ENCODE measurements at places on chromosomes 2 and 18.

DNA sequence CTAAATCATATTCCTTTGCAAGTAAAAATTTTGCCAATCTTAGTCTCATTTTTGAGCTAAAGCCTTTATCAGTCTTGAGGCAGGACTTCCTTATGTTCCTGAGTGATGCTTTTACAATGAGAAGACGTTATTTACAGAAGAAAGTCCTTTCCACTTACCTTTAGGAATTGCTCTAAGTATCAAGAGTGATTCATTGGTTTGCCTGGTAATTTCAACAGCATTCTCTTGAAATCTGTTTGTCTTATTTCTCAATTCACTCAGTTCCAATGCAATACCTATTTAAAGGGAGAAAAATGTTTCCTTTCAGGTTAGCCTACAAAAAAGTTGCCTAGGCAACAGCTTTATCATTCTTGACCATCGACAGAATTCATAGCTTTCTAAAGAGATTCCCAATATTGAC, 137.2 kb downstream of the LAMA1 start:
- no peak for DNase-seq

- no peak for DNase-seq
These were observed 118.9 kb upstream of the POU3F3 start for GRCh38 chr2:104734937-104735586.

GRCh38 chr2:102790091-102790455, 28.2 kb downstream of the TMEM182 start:
- DNase-seq = no peak

- DNase-seq = no peak
These were observed 8.0 kb downstream of the ZNF516 start for GRCh38 chr18:76487070-76487469.

GRCh38 chr2:68837164-68837860, 33.9 kb downstream of the BMP10 start:
- peak; percentile 16 for DNase-seq

DNA sequence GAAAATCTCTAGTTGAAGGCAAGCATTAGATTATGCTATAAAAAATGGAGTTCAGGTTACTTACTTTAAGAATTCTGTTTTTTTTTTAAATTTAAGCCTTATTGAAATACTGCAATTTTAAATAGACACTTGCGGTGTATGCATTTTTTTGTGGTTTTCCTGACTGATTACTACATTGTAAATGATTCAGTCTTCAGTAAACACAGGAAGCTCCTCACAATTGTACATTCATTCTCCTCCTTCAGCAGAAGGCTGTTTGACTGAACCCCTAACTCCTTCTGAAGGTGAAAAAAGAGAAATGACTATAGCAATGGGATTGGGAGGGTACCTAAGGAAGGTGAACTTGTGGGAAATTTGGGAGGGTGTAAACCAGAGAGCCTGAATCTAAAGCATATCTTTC, 136.1 kb downstream of the GCA start:
- DNase-seq = no peak

DNA sequence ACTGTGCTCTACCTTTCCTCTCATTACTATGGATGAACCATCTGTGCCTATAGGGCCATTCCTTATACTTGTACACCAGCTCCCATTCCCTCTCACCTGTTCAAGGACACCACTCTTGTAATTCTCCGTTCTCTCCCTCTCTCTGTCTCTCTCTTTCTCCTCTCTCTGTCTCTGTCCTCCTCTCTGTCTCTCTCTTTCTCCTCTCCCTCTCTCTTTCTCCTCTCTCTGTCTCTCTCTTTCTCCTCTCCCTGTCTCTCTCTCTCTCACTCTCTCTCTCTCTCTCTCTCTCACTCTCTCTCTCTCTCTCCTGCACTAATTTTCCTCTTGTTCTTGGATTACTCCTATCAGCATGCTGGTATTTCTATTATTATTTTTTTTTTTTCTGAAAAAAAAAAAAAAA, 78.9 kb upstream of the RMDN2 start:
- DNase-seq = no peak

DNA sequence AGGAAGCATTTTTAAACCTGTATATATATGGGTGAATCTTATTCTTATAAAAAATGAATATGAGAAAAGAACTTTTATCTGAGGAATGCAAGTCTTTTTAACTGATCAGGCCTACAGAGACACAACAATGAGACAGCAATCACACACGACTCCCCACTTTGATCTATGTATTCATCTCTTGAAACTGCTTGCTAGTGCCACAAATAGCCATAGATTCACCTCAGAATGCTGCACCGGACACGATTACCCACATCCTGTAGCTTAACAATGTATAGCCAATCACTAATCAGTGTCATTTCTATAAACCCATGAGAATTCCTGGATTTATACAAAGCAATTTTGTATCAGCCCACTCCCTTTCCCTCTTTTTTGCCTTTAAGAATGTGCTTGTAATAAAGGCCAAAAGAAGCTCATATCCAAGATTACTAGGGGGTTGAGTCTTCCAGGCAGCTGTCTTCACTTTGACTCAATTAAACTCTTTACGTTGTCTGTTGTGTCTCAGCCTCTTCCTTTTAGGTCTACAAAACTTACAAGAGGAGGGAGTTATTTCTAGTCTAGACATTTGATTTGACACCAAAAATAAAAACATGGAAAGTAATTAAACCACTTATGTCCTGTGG, 94.9 kb downstream of the MBD2 start:
- DNase-seq = no peak

Data from fibroblast of the conjunctiva (primary cell).